Fibroblast of mammary gland (primary cell): ENCODE measurements at places on chromosomes 12 and 14.

DNA sequence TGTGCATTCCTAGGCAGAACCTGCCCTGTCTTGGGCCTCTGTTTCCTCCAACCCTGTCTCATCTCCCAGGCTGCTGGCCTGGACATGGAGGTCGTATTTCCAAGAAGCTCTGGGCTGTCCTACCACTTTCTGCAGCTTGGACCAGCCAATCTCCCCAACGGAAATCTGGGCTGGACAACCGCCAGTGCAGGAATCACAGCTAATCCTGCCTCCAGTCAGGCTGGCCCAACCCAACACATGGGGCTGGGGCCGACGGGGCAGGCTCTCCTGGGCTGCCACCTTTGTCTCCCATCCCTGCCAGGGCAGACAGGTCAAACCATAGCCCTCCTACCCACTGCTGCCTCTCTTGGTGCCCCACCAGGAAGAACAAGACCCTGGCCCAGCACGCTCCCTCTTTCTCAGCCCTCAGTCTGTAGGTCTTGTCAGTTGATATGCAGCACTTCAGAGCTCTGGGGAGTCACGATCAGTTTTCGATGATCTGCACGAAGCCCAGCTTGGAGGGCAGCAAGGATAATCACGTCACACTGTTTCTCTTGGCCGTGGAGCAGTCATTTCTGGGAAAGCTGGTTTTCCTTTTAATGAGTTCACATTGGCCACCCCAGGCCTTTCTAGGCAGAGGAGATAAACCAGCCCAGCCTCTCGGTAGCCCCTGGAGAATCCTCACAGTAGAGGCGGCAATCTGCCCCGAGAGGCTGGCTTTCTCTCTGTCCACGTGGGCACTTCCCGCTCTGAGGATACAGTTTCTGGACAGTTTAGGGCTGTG lies 195.2 kb upstream of the PRMT8 start:
- DNase-seq, result peak; percentile 32

DNA sequence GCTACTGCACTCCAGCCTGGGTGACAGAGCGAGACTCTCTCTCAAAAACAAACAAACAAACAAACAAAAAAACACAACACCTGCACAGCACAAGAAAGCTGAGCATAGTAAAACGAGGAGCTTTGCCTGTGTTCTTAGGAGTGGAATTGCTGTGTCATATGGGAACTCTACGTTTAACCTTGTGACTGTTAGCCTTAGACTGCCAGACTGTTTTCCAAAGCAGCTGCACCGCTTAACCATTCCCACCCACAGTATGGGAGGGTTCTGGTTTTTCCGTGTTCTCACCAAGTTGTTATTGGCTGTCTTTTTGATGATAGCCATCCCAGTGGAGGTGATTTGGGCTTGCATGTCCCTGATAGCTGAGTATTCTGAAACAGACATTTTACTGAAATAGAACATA lies 9.2 kb downstream of the WNT5B start:
- no peak for DNase-seq

GRCh38 chr12:4829793-4830162 lies 79.9 kb upstream of the KCNA1 start:
- no peak for DNase-seq

DNA sequence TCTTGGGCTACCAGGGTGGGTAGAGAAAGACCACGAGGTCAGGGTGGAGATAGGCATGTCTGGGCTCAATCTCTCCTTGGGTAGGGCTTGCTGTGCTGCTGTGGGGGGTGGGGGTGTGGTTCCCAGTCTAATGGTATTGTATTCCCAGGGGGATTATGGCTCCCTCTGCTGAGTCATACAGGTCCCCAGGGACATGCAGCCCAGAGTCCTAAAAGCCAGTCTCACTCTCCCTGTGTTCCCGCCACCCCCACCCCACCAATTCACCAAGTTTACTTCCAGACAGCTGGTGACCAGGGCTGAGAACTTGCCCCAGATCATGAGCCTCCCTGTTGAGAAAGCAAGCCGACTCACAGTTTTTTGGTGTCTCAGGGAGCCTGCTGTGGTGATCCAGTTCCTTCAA lies 367.6 kb downstream of the C12orf75 start:
- DNase-seq, result no peak

- peak; percentile 62 for DNase-seq
Measured at GRCh38 chr12:115172521-115172920, 488.5 kb upstream of the TBX3 start.

DNA sequence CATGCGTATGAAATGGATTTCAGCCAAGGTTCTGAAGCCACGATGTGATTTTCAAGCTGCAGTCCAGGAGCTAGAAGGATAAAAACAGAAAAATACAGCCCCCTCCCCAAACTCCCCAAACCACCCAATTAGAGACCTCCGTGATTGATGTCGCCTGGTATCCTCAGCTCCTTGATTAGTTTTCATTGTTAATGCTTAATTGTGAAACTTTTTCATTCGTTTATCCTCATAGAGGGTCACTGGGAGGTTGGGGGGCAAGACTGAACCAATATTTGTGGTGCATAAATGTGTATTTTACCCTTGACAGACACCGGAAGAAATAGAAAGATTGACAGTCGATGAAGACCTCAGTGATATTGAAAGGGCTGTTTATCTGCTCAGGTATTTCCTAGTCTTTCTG lies 1.6 kb downstream of the PPP4R4 start:
- no peak for DNase-seq

- no peak for DNase-seq
Measured at GRCh38 chr12:82461393-82461792, 103.1 kb downstream of the METTL25 start.

DNA sequence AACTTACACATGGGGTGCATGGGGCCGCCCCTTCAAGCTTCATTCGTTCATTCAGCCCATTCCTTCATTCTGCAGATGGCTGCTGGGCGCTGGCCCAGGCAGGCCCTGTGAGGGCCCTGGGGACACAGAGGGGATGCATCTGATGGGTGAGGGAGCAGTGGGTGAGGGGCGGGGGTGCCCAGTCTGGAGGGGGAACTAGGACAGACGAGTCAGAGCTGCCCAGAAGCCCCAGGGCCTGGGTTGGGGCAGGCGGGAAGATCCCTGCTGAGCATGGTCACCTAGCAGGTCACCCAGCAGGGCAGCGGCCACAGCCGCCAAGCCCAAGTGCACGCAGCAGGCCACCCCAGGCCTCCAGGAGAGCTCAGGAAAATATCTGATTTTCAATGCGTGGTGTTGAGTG lies 14.1 kb downstream of the TRMT61A start:
- no peak for DNase-seq

GRCh38 chr12:122820138-122820537 lies 15.1 kb upstream of the HIP1R start:
- DNase-seq, result no peak

DNA sequence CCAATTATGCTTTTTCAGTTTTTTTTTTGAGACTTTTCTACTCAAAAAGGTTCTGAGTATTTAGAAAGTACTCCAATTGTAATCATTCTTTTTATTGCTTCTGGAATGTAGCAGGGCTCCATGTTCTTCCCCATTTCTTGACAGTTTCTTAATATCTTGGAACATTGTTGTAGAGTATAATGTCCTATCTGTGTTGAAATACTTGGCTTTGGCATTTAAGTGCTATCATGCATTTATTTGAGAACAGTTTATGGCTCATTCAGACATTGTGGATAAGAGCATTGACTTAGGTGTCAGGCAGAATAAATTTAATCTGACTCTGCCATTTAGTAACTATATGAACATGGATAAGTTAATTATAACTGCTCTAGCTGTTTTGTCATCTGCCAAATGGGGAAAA lies 28.3 kb downstream of the ADIPOR2 start:
- peak; percentile 20 for DNase-seq

GRCh38 chr12:29426498-29426897 lies 45.5 kb upstream of the ERGIC2 start:
- no peak for DNase-seq

DNA sequence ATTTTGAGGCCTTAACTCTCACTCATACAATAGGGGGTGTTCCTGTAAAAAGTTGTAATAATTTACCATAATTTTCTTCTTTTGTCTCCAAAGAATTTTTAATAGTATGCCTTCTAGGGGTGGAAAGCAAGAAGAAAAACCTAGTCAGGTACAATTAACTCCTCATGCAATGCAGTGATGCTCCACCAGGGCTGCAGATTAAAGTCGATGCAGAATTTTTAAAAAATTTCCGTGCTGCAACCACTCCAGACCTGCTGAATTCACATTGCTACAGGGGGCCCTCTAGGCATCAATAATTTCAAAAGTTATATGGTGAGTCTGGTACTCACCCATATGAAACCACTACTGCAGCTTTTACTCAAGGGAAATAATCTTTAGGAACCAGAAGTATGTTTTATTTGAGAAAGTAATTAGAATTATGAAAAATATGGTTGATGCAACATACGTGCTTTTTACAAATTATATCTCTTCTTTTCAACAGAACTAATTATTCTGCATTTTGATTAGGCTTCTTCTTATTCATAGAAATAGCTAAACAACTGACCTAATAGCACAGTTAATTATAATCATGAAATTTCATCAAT lies 353.2 kb downstream of the BCAT1 start:
- DNase-seq, result peak; percentile 18

DNA sequence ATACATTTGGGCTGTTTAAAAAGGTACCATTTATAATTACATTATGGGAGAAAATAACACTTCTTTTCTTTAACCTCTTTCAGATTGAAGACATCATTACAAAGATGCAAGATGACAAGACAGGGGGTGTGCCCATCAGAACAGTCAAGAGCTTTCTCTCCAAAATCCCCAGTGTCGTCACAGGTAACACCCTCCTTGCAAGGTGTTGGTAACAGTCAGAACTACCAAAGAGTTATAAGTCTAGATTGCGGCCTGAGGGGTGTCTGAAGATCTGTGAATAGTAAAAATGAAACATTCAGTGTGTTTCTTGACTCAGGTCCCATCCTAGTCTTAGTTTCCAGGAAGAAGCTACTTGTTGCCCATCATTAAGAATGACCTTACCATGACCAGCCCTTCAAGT lies 419.8 kb downstream of the RGS6 start:
- DNase-seq, result no peak

GRCh38 chr12:7114851-7115250 lies 5.8 kb upstream of the C1RL start:
- no peak for DNase-seq

- DNase-seq, result peak; percentile 55
Measured at GRCh38 chr12:110741341-110742095, 1.2 kb downstream of the PPP1CC start.

GRCh38 chr12:130357729-130358330 lies 20.1 kb downstream of the PIWIL1 start:
- no peak for DNase-seq
